ENCODE measurements at places on chromosomes 3 and 15.

DNA sequence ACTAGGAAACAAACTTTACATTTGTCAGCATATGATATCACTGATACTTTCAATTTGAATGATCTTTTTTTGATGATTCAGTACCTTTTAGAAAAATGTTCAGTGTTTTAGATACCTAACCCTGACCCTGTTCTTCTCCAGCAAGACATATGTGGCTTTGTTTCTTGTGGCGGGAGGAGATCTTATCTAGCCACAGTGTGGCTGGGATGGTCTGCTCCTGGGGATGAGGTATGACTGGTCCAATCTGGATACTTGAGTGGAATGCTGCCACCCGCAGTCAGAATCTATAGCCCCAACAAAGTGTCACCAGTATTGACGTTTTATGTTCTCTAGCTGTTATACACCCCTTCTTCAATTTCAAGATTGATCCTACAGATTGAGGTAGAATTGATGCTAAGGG is 439.0 kb upstream of the GOLIM4 start:
- no peak for DNase-seq

- DNase-seq = no peak
Measured at GRCh38 chr3:197475514-197475913, 80.3 kb downstream of the BDH1 start.

DNA sequence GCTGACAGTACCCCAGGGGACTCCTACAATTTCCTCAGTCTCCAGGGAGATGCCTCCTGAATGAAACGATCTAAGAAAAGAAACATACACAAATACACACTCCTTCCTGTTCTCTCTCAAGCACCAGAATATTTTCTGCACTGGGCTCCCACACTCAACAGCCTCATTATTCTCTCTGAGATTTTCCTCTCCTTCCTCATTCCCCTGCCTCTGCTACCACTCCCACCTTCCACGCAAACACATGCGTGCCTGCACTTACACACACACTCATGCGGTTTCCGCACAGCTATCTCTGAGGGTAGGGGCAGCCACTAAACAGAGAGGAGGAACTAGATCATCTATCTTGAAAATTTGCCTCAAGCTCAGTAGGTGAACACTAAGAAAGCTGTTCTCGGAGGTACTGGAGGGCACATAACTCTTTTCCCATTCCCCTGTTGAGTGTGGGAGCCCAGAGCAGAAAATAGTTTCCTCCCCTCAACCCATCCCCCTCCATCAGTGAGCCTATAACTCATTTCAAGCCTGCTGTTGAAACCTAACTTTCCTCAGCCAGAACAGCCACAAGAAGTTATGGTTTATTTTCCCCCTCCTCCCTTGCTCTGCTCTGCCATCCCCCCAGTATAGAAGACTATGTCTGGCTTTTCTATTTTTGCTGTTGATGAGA is 30.5 kb upstream of the TIPARP start:
- DNase-seq = peak; percentile 62

DNA sequence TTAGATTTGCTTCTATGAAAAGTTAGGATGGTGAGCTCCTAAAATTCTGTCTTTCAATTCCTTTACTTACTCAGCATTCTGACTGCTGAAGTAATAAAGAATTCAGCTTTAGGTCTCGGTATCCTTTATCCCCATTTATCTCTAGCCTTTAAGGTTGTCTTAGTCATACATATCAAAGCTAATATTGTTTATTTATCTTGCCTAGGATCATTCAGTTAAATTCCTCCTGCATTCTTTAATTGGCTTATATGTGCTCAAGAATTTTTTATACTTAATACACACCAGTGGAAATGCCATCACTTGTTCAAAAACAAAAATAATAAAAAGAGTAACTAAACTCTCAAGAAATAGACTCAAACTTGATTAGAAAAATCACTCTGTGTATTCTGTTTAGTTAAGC is 507.0 kb downstream of the ZPLD1 start:
- peak; percentile 1 for DNase-seq

- DNase-seq = no peak
Measured at GRCh38 chr15:40418126-40418525, 12.5 kb downstream of the IVD start.

DNA sequence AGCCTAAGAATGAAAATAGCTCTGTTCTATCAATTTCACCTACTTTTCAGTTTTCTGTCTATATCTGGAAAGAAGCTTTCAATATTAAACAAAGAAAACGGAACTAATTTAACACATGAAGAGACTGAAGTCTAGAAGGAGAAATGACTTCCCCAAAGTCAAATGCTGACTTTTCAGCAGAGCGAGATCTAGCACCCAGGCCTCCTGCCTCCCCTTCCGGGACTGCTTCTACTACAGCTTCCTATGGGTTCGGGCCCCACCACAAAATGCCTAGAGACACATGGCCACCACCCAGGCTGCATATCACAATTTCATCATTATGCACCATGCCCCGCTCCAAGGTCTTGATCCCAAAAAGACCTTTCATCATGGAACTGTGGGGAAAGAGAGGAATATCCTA is 104.5 kb downstream of the SST start:
- DNase-seq = no peak
